ENCODE measurements at places on chromosomes 3 and 15.

- DNase-seq = no peak
Measured at GRCh38 chr15:51721199-51721960, 16.1 kb downstream of the LYSMD2 start.

- DNase-seq = no peak
Measured at GRCh38 chr15:40498418-40498817, 27.6 kb downstream of the CHST14 start.

DNA sequence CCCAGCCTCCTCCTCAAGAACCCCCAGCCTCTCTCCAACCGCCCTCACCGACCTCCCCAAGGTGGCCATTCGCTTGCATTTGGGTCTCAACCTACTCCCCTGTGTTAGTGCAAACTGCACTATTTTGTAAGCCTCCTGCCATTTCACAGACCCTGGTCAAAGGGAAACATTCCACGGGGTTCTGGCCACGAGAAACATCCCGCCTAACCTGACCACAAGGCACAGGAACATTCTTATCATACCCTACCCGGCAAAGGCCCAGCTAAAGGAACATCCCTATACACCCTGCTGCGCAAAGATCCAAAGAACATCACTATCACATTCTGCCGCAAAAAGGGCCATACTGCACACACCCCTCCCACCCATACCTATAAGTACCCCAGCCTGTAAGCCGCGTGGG lies 22.9 kb downstream of the RPSA start:
- no peak for DNase-seq

GRCh38 chr3:51378726-51379125 lies 6.4 kb upstream of the MANF start:
- DNase-seq = no peak

DNA sequence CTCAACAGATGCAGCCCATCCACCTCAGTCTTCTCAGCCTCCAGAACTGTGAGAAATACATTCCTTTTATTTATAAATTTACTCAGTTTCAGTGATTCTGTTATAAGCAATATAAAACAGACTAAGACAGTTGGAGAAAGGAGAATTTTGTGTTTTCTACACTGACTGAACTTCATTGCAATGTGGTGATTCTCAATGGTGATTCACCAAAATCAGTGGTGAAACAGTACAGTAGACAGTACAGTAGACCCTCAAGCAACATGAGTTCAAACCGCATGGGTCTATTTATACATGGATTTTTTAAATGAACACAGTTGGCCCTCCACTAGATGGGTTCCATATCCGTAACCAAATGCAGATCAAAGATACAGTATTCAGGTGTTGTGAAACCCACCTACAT lies 403.1 kb upstream of the TGFBR2 start:
- no peak for DNase-seq

DNA sequence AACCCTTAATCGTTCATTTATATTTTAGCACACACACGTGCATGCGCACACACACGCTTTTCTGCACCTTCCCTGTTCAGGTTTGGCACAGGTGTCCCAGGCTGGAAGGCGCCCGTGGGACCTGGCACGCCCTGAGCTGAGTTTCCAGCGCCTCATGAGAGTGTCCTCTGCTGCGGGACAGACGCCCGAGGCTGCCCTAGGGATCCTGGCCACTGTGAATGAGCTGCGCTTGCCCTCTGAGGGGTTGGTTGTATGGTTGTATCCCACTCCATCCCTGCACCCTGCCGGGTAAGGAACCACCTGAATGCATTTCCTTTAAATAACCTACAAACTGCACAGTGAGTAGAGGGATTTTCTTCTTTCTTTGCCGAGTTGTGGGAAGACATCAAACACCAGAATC lies 12.2 kb upstream of the MEX3B start:
- DNase-seq = no peak

- DNase-seq = no peak
Measured at GRCh38 chr15:91520850-91521249, 332.7 kb upstream of the SLCO3A1 start.

GRCh38 chr15:69154684-69155083 lies 5.8 kb upstream of the GLCE start:
- no peak for DNase-seq

DNA sequence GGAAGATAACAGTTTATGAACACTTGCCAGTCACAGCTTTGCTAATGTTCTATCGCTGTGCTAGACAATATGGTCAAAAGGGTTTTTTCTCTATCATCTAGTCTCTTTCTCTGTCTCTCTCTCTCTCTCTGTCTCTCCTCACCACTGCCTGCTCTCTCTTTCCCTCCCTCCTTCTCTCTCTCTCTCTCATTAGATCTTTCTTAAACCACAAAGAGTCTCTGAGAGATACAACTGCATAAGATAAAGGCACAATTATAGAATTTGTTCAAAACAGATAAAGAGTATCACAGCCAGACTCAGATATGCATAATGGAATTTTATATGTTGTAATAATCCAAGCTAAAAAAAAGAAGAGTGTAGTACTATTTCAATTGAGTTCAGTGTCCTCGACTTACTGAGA lies 258.4 kb downstream of the MECOM start:
- DNase-seq = no peak

- DNase-seq = no peak
Measured at GRCh38 chr15:50381438-50381837, 26.4 kb upstream of the GABPB1 start.

DNA sequence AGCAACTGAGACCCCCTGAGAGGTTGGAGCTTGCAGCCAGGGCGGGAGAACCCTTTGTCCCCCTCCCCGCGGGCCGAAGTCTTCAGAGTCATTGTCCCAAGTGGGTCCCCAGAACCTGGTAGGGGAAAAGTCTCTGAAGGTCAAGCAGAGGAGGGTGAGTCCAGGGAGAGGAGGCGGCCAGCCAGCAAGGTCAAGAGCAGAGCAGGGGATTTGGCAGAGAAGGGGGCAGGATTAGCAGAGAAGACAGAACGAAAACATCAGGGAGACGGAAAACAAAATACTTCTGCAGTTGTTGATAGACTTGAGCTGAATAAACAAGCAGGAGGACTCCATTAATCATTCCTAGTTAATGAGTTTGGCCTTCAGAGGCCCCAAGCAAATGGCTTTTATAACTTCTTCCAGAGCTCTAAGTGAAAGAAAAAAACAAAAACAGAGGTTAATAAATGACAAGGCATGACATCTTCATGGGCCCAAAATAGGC lies 66.7 kb downstream of the GRIP2 start:
- DNase-seq = no peak

DNA sequence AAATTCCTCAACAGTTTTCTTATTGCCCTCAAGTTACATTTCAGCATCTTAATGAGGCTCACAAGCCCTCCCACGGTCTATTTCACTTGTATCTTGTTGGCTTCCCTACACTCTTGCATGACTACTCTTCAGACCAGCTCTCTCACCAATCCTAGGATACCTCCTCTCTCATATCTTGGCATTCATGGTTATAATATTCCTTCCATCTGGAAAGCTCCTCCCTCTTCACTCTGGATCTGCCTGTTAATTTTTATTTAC lies 8.5 kb upstream of the CCDC80 start:
- no peak for DNase-seq

DNA sequence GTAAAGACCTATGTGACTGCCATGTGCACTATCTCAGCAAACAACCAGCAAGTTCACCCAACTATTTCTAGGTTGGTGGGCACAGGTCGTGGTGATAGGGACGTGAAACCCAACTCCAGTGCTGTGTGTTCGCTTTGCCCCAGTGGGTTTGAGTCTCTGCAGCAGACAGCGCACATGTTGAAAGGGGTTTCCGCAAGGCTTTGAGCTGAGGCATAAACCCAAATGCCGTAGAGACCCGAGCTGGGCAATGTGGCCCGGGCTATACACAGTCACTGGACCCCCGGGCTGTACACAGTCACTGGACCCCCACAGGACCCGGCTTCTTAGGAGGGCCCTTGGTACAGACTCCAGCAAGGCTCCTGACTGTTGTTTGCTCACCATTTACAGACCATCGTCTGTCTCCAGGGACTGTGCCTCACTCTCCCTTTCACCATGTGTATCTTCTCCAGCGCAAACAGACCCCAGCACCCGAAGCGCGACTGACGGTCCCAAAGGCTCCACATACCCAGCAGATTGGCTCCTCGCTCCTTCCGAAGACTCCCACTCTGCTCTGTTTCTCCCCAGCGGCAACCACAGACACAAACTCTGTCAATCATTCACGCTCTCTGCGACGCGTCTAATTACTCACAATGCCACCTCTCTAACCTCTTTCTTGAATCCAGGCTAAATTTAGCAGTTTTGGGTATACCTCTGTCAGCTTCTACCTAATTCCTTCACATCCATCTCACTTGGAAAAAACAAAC lies 31.2 kb downstream of the PCSK6 start:
- DNase-seq = no peak

GRCh38 chr3:50275996-50276761 lies 2.7 kb upstream of the LSMEM2 start:
- no peak for DNase-seq

DNA sequence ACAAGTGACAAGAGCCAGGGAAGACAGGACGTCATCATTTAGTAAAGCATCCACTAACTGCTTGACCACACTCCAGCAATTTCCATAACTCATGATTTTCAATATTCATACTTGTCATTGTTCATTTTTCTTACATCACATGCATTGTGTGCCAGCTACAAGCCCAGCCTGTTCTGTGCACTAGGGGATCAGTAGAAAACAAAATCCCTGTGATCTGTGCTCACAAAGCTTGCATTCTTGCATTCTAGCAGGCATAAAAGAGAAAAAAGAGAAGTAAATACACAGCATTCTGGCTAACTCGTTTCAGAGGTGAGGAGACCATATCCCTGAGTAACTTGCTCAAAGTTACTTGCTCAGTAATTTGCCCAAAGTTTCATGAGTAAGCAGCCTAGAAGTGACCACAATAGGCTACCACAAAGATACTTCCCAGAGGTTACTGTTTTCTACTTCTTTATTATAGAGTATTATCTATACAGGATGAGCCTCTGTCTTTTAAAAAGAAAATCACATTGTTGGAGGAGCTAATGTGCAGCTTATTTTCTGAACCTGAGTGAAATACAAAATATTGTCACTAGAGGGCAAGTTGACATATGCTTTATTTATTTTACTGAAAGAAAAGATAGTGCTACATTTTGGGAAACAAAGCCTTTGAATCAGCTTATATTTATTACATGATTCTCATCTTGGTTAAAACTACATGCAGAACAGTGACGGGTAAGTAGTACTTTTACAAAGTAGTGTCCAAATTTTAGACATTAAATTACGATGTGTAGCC lies 701.4 kb upstream of the LMCD1 start:
- DNase-seq = no peak

- DNase-seq = no peak
Measured at GRCh38 chr3:57659004-57659673, 33.7 kb downstream of the DENND6A start.

DNA sequence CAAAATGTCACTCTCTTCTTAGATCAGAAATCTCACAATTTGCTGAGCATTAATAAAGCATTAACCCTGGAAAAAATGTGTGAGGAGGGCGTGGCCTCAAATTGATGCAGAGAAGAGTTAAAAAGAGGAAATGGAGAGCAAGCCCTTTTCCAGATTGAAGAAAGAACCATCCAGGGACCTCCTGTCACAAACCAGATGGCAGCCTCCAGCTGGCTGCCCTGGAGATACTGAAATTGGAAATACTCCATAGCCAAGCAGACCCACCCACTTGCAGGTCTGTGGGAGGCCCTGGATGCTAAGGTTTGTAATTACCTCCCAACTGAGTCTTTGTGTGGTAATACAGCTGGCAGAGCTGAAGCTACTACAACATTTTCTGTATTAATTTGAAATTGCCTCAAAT lies 214.9 kb downstream of the IL20RB start:
- DNase-seq = no peak

DNA sequence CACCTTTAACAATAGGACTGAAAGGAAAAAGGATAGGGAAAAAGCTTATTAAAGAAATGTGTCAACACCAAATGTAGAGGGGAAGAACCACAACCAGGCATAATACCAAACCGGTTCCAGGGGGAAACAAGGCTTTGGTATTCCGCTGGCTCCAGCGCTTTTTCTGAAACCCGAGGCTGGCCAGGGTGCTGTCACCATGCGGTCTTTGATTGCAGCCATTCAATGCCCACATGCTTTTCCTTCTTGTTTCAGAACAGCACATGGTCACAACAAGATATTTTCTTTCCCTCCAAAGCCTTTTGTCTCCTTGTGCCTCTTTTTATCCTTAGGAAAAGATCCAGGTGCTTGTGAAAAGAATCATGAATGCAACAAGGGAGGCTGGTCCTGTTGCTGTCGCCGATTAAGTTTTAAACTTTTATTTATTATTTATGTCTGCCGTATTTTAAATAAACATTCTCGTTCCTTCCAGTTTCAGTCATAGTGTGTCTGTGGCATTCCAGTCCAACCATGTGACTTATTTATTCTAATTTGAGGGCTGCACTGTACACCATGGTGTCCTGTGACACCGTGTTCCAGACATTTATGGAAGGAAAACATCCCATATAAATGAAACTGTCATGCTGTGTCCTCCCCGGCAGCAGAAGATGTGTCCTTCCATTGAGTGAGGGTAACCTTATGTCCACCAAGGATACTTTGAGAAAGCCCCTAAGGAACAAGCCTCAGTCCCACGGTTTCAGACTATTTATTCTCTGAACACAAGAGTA lies 41.1 kb downstream of the CCK start:
- no peak for DNase-seq

DNA sequence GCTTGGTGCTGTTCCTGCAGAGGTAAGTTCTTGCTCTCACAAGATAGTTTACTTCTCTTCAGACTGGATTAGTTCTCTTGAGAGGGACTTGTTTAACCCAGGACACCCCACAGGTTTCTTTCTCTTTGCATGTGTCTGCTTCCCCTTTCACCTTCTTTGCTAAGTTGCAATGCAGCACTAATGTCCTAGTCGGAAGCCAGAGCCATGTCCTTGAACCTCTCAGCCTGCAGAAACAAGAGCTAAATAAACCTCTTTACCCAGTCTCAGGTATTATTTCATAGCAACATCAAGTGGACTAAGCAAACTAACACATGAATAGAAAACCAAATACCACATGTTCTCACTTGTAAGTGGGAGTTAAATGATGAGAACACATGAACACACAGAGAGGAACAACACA lies 915.2 kb downstream of the NSUN3 start:
- DNase-seq = no peak

DNA sequence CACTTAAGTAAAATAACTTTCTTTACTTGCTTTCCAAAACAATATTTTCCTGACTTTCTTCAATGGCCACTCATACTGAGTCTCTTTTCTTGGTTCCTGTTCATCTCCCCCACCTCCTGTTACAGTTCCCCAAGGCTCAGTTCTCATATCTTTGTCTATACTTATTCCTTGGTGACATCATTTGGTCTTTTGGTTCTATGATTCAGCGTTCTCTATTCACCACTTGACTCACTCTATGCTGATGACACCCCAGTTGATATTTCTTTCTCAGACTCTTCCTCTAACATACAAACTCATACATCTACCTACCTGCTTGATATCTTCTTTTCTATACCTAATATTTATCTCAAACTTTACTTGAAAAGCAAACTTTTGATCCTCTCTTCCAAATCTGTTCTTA lies 85.0 kb upstream of the P3H2 start:
- no peak for DNase-seq

GRCh38 chr3:8978551-8978950 lies 15.3 kb upstream of the RAD18 start:
- DNase-seq = no peak

DNA sequence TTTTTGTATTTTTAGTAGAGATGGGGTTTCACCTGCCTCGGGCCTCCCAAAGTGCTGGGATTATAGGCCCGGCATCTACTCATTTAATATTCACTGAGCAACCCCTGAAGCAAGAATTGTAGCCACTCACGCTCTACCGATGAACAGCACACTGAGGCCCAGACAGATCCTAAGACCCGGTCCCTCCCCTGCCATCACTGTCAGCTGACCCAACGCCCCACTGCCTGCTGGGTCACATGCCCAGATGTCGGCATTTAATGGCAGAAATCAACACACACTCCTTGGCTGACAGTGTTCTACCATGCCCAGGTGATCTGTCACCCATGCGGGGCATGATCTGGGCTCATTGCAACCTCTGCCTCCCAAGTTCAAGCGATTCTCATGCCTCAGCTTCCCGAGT lies 3.2 kb upstream of the TMEM89 start:
- no peak for DNase-seq
